Stimulated activated CD4-positive, alpha-beta T cell treated with anti-CD3 and anti-CD28 coated beads, Interleukin-4, amount 100 ng/mL, for 4 hours (primary cell): ENCODE measurements at places on chromosomes 11 and 22.

GRCh38 chr22:22908495-22908861, 20.9 kb downstream of the IGLL5 start:
- DNase-seq: no peak

DNA sequence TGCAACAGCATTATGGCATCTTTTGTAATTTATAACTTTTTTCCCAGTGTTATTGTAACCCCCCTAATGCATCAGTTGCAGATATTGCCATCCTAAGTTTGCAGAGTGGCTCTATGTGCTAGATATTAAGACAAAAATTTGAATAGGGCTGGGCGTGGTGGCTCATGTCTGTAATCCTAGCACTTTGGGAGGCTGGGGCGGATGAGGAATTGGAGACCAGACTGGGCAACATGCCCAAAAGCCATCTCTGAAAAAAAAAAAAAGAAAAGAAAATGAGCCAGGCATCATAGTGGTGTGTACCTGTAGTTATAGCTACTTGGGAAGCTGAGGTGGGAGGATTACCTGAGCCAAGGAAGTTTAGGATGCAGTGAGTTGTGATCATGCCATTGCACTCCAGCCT, 50.1 kb upstream of the MUC15 start:
- no peak for DNase-seq

DNA sequence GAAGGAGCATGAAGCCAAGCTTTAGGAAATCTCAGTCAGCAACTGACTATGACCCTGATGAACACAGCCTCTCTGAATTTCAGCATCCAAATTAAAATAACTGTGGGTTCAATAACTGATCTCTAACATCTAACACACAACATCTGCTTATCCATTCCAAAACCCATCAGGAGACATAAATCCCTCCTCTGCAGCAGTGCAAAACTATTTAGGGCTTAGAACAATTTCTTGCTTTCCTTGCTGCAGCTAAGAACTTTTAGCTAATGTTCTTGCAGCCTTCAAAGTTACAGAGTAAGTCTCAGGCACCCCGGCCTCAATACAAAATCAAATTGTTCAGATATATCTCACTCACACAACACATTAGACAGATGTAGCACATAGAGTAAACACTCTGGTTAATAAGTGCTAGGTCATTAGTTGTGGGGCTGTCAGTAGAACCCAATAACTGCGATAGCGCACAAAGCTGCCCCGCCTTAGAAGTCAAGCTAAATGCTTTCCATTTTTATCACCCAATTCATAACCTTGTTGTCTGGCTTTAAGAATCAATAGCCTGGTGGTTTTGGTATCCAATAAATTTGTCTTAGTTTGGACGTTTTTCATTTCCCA, 139.6 kb downstream of the LARGE1 start:
- no peak for DNase-seq

GRCh38 chr11:28343304-28344233, 235.4 kb downstream of the METTL15 start:
- DNase-seq: no peak

GRCh38 chr22:49103314-49104059, 724.2 kb downstream of the BRD1 start:
- no peak for DNase-seq

DNA sequence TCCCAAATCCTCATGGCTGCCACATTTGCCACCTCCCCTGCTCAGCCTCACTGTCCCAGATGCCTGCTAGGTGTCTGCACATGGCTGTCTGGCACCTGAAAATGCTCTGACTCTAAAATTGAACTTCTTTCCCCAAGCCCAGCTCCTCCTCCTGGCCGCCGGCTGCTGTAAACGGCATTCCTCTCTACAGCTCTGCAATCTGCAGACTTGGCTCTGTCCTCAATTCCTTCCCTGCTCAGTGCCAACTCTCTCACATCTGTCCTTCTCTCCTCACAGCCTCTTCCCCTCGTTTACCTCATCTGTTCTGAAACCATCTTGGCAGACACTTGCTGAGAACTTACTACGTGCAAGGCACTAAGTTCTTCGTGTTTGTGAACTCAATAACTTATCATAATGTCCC, 169.4 kb upstream of the SYT13 start:
- no peak for DNase-seq

DNA sequence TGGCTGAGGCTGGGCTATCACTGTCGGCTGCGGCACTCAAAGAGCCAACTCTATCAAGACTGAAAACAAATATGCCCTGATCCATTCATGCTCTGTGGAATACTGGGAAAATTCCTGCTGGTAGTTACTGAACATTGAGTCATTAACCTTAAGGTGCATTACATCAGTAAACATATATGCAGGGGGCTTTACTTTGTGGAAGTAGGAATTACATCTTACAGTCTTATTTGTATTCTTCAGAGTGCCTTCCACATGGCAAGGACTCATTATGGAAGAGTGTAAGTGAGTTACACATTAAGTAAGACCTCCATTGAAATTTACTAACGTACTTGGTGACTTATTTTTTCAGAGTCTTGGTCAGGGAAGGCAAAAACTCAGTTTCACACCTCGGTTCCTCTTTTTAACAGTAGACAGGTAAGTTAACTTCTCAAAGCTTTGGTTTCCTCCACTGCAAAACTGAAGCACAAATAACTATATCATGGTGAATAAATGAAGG, 4.5 kb downstream of the OR5B21 start:
- no peak for DNase-seq

DNA sequence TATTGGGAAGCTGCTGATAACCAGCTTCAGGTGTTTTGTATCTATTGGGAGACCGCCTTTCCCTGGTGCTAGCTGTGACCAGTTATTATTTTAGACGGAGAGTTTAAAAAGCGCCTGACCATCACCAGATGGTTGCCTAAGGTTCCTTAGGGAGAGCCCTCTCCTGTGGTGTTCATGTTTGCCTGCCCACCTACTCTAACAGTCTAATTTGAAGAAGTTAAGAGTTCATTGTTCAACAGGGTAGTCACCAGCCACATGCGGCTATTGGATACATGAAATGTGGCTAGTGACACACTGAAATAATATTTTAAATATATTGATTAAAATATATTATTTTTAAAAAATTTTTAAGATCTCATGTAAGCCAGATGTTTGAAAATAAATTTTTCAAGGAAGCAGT, 71.3 kb upstream of the SLN start:
- DNase-seq: no peak
